ENCODE measurements at places on chromosomes 12 and 14.

DNA sequence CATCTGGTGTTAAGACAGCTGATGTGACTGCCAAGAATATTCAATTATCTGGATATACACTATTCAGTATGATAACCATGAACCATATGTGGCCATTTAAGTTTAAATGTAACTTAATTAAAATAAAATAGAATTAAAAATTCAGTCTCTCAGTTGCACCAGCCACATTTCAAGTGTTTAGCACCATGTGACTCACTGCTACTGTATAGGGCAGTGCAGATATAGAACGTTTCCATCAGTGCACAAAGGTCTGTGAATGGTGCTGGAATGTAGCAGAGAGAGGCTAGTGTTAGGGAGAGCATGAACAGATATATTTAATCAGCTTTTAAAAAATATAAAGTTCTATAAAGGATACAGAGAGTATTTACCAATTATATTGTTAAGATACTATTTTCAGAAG is 28.7 kb downstream of the ARID4A start:
- no peak for DNase-seq

- DNase-seq = no peak
Observed at GRCh38 chr12:112482733-112483132, 64.0 kb downstream of the PTPN11 start.

DNA sequence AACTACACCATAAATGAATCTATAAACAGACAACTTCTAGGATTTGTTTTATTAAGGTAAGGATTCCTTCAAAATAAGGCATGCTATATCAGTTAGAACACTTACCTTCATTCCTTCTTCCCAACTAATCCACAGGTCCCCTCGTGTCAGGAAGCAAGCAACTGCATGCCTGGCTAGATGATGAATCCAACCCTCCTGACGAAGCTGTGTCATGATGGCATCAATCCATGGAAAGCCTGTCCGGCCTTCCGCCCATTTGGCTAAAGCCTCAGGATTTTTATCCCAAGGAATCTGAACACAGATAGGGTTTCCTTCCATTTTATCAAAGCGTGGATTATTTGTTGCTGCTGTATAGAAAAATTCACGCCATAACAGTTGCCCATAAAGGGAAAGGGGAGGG is 12.5 kb upstream of the MTERF2 start:
- DNase-seq = no peak

DNA sequence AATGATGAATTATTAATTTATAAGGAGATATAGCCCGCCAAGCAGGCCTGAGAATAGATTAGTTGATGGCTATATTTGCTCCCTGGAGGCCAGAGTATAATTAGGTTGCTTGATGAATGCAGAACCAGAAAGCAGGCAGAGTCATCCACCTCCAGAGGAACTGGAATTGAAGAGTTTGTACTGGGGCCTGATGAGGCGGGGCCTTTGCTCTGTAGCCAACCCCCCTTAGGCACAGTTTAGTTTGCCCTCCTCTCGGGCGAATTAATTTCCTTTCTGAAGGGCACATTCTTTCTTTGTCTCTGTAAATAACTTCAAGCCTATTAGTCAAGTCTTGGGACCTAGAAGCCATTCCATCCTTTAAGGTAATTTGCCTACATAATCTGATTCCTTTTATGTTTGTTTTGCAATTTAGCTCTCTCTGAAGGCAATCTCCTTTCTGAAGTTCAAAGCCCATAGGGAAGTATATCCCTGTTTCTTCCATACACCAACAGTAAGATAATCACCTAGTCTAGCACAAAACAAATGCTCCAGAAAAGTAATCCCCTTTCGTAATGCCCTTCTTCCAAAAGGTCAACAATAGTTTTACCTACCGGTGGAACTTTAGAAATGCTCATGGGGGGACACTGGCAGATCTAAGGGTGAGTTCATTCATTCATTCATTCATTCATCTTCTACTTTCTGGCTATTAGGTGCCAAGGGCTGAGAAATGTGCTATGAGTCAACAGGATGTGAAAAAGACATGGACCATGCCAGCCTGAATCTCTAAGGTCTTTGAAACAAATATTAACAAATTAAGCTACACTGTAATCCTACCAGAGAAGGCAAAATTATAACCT is 84.8 kb upstream of the NUDT4 start:
- no peak for DNase-seq

GRCh38 chr14:23486036-23486435 is 16.5 kb downstream of the NGDN start:
- no peak for DNase-seq

- DNase-seq = no peak
Observed at GRCh38 chr14:69559581-69560011, 15.1 kb downstream of the CCDC177 start.

GRCh38 chr14:76975812-76976211 is 52.7 kb downstream of the IRF2BPL start:
- no peak for DNase-seq

GRCh38 chr12:44334347-44334746 is 498.5 kb downstream of the TMEM117 start:
- no peak for DNase-seq

DNA sequence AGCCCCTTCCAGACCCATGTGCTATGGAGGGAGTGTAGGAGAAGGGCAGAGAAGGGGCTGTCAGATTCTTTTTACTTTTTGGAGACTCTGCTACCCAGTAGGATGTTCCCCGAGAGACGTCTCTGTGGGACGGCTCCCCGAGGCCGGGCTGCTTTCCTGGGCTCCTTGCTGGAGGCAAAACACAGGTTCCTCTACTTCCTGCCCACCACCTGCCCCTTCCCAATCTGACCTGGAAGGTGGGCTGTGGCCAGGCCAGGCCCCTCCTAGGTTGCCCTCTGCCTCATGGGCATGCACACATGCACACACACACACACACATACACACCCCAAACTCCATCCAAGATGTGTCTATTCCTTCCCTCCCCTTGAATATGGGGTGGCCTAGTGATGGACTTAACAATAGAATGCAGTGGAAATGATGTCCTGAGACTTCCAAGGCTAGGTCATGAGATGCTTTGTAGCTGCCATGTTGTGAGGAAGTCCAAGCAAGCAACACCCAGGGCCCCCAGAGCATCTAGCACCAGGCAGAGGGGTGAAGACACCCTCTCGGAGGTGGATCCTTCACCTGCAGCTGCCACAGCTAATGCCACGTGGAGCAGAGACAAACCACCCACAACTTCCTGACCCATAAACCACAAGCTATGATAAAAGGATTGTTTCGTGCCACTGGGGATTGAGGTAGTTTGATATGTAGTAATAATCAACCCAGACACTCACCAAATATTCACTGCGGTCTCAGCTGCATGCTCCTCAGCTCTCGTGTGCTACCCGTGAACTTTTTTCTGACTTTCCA is 1.6 kb upstream of the ASB2 start:
- DNase-seq = no peak

GRCh38 chr12:127619869-127620734 is 646.9 kb upstream of the TMEM132C start:
- no peak for DNase-seq

GRCh38 chr14:51901475-51902024 is 41.1 kb downstream of the GNG2 start:
- DNase-seq = no peak

DNA sequence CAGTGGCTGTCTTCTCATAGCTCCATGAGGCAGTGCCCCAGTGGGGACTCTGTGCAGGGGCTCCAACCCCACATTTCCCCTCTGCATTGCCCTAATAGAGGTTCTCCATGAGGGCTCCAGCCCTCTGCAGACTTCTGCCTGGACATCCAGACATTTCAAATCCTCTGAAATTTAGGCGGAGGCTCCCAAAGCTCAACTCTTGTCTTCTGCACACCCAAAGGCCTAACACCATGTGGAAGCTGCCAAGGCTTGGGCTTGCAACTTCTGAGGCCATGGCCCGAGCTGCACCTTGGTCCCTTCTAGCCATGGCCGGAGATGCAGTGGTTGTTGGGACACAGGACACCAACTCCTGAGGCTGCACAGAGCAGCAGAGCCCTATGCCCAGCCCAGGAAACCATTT is 20.5 kb upstream of the PPP2R5C start:
- DNase-seq = no peak

GRCh38 chr12:99618657-99619056 is 28.9 kb upstream of the GARIN6 start:
- no peak for DNase-seq

GRCh38 chr14:61950340-61950739 is 188.1 kb downstream of the SNAPC1 start:
- no peak for DNase-seq

DNA sequence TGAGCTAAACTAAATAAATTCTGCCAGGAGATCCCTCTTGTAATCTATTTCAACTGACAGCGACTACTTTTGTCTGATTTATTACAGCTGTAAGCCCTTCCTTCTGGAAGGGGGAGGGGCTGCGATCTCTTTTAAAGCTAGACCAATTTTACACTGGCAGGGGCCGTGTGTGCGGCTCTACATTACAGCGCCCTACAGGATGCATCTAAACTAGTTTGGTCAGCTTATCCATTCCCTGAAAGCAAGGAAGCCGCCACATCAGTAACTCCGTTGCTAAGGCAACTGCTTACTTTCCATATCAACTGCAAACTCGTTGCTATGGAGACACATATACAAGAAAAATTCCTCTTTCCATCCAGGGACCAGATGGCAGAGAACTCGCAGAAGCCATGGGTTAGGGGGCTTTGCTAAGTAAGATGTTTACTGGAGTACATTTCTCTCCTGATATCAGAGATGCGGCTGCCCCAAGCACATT is 17.4 kb downstream of the FOXN3 start:
- peak; percentile 85 for DNase-seq

DNA sequence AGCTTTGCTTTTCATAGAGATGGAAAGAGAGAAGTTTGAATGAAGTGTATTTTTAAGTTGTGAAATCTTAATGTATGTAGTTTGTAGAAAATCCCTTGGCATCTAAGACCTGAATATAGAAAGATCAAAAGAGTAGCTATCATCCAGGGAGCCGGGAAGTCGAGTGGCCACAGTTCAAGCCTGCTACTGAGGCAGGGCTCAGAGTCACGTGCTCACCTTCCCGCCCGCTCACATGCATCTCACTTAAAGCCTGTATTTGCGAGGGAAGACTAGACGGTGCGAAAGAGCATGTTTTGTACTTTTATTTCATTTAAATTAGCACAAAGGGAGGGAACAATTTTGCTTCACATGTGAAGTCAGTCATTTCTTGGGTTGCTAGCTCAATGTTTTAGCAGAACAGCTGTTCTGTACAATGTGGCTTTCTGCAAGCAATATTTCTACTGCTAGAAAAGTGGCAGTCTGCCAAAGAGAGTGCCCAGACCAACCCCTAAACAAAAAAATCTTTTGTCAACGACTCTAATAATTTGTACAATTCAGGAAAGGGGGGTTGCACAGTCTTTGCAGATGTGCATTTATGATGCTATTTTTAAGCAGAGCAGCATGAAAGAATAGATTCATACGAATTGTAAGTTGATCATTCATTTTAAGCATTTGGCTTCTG is 290.7 kb downstream of the NPAS3 start:
- DNase-seq = peak; percentile 3

DNA sequence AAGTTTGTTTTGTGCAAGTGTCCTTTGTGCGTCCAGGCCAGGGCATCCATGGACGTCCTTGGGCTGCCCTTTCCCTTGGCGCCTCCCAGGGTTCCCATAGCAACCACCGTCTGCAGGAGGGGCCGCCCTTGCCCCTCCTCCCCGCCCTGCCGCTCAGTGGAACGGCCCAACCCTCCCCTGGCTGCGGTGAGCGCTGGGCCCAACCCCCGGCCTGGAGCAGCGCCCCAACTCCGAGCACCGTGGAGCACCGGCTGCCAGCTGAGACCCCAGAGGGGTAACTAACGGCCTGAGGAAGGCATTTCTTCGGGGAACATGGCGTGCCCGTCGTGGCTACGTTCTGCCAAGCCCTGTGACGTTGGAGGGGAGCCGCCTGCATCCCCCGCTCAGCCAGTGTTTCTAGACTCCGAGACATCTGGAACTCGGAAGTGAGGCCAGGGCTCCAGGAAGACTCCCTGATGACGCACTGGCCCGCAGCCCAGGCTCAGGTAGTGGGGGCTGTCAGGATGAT is 5.3 kb upstream of the ACACB start:
- peak; percentile 75 for DNase-seq

- no peak for DNase-seq
Observed at GRCh38 chr14:74756326-74756725, 6.8 kb upstream of the YLPM1 start.

DNA sequence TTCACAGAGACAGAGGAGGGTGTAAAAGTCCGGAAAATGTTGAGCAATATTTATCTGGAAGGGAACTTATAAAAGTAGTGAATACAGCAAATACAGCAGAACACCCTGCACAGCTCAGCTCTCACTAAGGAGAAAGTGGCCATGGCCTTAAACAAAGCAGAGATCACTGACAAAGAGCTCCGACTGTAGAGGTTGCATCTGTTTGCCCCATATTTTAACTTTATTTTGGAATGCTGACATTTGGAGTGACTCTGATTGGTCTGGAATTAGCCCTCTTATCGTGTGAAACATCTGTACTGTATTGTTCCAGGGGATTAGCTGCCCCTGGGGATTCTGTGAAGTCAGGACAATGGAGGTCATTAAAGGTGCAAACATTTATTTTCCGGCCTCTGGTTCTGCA is 1275.7 kb upstream of the FLRT2 start:
- peak; percentile 0 for DNase-seq

DNA sequence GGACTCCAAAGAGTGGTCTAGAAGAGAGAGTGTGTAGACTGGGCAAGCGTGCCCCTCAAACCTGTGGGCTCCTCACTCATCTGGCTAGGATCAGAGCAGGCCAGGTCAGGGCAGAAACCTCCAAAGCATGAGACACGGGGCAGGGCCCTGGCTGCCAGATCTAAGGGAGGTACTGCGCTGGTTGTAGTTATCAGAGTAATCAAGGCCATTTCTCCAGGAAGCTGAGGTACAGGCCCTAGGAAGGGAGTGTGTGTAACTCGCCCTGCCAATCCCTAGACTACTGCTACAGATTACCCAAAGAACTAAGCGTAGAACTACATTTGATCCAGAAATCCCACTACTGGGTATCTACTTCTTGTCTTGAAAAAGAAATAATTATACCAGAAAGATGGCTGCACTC is 84.5 kb downstream of the SSPN start:
- DNase-seq = no peak

GRCh38 chr12:121805171-121806008 is 1.6 kb downstream of the SETD1B start:
- DNase-seq = peak; percentile 47

GRCh38 chr12:7162691-7163114 is 26.8 kb upstream of the PEX5 start:
- no peak for DNase-seq

DNA sequence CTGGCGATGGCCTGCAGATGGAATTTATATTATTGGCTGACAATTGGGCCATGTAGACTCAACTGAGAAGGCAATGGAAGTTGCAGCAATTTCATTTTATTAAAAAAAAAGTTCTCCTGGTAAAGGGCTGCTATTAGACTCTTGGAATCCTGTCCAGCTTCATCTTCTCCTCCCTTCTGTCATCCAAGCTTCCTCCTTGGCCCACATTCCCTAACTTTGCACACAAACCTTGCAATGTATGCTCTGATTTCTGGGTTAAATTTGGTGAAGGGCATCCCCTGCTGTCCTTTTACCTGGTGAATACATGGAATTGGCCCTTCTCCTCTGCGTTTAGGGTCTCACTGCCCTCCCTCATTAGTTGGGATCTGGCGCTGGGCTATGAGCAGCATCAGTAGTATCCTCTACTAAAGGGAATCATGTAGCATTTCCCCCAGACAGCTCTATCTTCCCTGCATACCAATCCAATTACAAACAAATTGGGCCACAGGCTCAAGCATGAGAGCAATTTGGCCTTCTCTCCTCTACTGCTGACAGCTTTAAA is 336.9 kb downstream of the BMP4 start:
- peak; percentile 65 for DNase-seq

- DNase-seq = peak; percentile 90
Observed at GRCh38 chr12:124613151-124613585, 45.8 kb upstream of the NCOR2 start.

GRCh38 chr12:57783466-57783801 is 847 bp downstream of the TSFM start:
- no peak for DNase-seq

- no peak for DNase-seq
Observed at GRCh38 chr14:68822132-68822651, 29.3 kb upstream of the ZFP36L1 start.
